PC-9 (cell line): ENCODE measurements at places on chromosomes 7 and 10.

DNA sequence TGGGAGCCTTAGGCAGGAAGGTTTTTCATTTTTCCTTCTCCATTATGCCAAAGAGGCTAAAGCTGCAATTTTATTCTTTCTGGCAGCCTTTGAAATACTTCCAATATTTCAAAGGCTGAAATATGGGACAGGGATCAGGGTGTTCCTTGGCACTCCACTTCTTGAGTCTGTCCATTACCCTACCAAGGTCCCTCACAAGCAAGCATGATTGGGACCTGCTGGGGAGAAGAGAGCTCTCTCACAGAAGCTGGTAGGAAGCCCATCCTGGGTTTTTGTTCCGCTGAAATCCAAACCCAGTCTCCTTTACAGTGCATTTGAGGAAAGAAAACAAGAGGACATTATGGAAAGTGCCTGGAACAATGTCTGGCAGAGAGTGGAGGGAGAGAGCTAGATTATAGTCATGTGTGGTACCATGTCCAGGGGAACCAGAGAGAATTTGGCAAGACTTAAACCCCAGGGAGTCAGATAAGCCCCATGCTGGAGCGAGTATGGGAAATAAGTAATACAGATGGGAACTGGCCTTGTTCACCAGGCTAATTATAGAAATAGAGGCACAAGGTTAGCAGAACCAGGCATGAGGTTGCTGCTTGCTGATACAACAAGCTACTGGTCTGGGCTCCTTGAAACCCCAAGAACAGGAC, 104.7 kb downstream of the LSM5 start:
- no peak for DNase-seq

- DNase-seq: no peak
Observed at GRCh38 chr10:109988212-109988596, 19.6 kb upstream of the ADD3 start.

GRCh38 chr10:36185097-36185496, 543.0 kb upstream of the FZD8 start:
- no peak for DNase-seq

DNA sequence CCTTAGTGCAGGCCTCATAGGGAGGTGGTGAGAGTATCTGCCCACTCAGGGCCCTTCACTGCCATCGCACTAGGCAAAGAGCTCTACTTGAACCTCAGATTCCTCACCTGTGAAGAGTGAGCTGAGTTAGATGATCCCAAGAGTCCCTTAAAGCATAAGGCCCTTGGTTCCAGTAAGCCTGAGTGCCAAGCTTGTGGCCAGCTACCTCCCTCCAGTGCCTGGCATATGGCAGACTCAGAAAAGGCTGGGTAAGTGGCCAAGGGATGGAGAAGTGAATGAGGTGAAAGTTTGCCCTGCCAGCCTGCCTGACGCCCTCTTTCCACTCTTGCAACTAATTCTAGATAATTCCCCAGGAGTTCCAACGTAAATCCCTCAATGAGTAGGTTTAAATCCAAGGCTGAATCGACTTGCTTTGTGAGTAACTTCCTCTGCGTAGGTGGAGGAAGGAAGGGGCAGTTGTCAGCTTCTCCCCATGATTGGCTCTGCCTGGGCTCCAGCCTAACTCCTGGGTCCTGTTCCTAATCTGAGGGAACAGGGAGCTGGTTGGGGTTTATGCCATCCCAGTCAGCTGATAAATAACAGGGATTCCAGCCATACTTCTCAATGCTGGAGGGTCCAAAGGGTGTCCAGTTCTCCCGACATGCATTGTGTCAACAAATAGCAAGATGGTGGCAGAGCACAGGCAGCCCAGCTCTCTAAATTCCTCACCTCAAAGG, 14.2 kb downstream of the DUSP5 start:
- no peak for DNase-seq

GRCh38 chr10:101013365-101013825, 13.8 kb downstream of the LZTS2 start:
- DNase-seq: no peak

- no peak for DNase-seq
Observed at GRCh38 chr10:106044503-106044902, 1120.0 kb downstream of the SORCS1 start.

DNA sequence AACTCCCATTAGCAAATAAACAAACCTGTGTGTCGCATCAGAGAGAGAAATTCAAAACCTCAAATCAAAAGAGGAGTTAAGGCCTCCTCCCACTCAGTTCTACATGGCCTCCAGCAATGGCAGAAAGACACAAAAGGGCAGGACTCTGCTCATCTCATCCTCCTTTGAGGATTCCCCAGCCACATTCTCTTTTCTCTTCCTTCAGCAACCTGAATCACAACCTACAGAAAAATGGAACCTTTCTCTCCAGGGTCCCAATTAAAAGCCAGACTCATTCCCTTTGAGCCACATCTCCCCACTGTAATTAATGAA, 7.9 kb downstream of the OSBPL3 start:
- no peak for DNase-seq

DNA sequence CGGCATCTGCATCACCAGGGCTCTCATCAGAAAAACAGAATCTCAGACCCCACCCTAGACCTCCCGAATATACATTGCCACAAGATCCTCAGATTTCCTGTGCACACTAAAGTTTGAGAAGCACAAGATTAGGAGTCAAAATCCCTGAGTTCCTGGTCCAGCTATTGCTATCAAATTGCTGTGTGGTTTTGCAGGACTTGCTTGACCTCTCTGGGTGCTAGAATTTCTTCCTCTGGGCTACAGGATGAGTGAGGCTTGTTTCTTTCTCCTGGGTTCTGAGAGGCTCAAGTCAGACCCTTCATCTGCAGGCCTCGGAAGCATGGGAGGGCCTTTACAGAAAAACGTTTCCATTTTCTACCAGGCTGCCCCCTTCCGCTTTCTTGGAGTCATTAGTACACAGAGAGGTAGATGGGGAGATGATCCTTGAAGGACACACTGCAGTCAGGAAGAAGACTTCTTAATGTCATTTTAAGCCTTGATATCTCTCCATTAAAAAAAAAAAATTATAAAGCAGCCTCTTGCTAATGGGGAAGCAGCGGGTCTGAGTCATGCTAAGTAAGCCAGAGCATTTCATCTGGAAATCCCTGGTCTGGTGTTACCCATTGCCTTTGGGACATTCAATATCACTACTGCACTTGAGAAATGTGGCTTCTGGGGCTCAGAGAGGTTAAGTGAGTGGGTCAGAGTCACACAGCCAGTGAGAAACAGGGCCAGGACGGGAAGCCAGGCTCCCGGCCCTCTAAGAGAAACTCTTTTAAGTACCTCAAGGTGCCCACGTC, 173.5 kb downstream of the KCNMA1 start:
- no peak for DNase-seq

GRCh38 chr7:19113855-19114550, 3.4 kb downstream of the TWIST1 start:
- no peak for DNase-seq

- no peak for DNase-seq
Observed at GRCh38 chr7:21851559-21851967, 94.1 kb downstream of the CDCA7L start.

- no peak for DNase-seq
Observed at GRCh38 chr10:113712755-113713639, 33.3 kb downstream of the CASP7 start.
